ENCODE measurements at places on chromosomes 7 and 10.

DNA sequence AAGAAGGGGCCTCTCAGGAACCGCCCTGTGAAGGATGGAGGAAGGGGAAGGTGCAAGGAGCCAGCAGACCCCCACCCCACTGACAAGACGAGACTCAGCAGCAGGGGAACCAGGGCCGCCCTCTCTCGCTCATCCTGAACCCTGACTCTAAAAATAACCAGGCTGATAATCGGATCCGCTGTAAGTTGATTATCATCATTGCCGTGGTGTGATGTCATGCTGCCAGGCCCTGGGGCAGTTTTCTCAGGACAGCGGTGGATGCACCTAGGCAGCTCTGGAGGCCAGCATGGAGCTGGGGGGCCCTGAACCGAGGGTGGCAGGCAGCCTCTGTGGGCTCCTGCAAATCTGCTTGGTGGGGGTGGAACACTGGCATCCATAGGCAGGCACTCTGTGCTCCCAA lies 7.9 kb downstream of the RET start:
- DNase-seq: no peak

GRCh38 chr10:17004801-17005380 lies 124.7 kb downstream of the CUBN start:
- DNase-seq: no peak

DNA sequence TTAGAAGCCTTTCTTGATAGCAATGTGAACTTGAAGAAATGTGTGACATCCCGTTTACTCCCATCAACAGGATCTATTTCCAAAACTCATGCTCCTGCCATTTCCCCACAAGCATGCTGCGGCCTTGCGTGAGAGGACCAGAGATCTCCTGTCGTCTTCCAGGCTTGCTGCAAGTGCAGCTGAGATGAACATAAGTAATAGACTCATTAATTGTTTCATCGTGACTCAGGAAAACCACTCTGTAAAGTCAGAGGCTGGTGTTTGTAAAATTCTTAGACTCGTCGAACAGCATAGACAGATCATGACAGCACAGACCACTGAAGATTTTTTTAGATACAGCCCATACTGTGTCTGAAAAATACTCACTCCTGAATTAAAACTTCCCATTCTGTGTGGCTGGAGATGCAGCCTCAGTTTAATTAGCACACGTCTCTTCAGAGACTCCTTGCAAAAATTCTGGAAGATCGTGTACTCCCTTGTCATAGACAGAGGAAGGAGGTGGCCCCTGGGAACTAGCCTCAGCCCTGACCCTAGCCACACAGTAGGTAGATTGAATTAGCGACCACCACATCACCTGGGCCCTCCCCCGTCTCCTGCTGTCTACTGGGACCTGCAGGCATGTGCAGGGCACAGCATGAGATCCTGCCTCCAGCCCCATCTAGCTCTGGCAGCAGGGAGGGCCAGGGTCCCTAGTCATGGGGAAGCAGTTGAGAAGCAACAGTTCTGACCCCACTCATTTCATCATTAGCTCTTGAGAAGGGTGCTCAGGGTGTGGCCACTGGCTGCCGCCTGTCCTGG lies 226.0 kb downstream of the CELF2 start:
- DNase-seq: no peak

GRCh38 chr7:85023066-85023712 lies 163.7 kb downstream of the SEMA3D start:
- no peak for DNase-seq

DNA sequence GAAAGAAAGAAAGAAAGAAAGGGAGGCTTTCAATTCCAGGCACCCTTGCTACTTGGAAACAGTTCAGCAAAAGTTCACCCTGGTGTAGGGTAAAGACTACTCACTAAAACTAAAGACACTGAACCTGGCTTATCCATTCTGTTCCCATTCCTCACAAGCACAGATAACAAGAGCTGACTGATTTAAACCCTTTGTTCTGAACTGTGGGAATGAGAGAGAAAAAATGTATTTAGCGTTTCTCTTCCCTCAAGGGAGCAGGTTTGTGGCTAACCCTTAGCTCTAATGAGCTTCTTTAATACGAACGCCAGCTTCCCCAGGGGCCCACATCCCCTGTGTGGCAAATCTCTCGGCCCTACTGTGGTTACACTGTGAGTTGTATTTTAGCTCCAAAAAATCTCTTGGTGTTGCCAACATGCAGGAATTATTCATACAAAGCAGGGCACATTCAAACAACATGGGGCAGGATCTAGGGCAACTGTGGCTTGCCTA lies 23.3 kb downstream of the PRTFDC1 start:
- no peak for DNase-seq

DNA sequence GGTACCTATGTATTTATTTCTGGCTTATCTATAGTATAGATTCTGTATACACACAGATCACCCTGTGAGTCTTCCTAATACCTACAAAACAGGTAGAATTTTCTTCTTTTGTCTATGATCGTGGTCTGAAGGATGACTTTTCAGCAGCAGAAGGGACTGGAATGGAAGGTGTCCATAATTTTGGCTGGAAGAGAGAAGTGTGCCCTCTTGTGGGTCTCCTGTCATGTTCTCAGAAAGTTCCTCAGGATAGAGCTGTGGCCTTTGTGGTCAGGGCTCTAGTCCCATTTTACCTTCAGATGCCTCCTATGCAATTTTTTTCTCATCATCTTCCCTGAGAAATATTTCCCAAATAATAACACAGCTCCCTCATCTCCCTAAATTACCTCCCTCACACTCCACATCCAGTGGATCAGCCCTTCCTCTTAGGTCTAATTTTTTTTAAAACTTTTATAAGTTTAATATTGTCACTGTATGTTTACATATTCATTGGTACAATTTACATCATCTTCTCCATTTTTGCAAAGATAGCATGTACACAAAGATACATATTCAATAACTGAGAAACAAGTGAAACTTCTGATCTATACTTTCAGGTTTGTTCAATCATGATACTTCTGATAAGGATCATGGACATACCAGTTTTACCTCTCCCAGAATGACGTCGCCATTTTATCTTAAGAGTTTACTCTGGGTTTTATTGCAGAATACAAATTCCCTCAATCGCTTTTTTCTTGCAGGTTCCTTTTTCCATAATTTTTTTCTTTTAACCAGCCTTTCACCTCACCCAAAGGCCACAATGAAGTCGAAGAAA lies 112.7 kb downstream of the REEP3 start:
- DNase-seq: no peak

DNA sequence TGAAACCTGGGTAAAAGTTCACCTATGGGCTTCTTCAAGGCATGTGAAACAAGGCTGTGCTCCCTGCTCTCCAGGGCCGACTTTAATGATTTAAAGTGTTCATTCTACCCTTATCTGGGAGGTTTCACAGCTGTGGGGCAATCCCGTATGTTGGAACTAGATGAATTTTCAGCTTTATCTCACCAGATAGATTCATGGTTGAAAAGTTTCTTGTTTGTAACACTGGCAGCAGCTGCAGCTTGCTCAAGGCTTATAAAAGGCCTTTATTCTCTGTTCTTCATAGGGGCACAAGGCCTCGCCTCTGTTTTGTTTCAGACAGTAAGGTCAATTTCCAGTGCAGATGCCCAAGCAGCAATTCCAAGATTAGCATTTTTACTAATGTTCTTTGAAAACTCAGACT lies 70.4 kb upstream of the DNAJB12 start:
- no peak for DNase-seq

- no peak for DNase-seq
These were observed 33.5 kb downstream of the WDR86 start for GRCh38 chr7:151376218-151376902.

- no peak for DNase-seq
These were observed 189.9 kb upstream of the ADO start for GRCh38 chr10:62614389-62615157.

GRCh38 chr7:102873470-102874165 lies 39.2 kb upstream of the LRRC17 start:
- DNase-seq: no peak

DNA sequence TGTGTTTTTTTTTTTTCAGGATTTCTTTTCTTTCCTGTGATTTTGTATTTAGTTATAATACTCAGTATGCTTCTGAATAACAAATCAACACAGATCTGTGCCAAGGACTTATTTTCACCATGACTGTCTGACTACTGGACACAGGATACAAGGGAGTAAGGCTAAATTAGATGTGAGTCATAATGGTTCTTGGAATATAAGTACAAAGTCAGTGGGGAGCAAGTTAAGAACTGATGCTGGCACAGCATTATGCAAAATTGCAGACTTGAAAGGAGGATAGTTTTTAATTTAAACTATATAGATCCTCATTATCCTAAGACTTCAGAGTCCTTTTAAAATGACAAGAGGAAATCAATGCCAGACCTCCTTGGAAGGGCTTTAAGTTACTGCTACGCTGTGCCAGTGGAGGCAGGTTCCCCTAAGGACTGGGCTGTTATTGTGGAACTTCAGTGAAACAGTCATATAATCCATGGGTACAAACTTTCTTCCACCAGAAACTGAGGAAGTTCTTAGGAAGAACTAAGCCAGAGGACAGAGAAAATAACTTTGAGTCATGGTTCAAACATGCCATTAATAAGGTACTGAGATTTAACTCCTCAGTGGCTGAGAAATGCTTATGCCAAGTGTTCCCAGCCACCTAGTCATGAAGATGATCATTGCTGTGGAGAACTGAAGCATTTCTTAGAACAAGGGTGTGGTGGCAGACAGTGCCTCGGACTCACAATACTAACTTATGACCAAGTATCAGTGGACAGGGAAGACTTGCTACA lies 531.2 kb downstream of the HTR7 start:
- DNase-seq: no peak

DNA sequence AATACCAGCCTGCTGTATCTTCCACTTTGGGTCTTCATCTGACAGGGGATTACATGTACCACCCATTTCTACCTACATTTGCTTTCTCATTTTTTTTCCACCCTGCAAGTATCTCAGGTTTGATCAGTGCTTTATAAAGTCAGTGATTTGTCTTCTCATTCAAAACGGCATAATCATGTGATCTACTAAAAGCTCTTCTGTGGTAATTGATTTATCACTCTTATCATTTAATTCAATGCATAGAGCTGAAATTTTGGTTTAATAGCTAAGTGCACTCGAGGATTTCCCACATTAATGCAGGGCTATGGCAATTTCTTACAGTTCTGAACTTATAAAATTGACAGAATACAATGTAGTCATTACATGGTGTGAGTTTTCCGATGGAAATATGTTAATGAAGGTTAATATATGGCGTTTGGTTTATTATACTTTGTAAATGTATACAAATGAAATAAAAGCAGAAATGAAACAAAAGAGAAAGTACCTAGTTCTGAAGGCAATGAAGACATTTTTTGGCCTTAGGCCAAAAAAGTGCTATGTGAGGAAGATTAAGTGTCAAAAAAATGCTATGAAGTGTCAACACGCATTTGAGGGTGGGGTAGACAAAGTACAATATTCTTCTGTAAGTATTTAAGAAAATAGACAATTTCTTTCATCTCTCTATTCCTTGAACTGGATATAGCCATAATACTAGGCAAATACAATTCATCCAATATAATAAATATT lies 457.3 kb downstream of the ETV1 start:
- no peak for DNase-seq

- DNase-seq: no peak
These were observed 73.0 kb upstream of the PPP1R9A start for GRCh38 chr7:94834359-94834758.

DNA sequence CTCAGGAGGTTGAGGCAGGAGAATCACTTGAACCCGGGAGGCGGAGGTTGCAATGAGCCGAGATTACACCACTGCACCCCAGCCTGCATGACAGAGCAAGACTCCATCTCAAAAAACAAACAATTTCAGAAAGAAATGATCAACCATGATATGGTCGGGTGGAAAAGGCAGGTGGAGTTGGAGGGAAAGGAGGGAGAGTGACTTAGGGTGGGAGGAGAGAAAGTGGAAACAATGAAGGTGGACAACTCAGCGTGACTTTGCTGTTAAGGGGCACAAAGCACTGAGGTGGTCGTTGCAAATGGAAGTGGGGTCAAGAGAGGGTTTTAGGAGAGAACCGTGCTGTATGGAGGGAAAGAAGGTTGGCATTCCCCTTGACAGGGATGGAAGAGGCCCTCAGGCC lies 30.0 kb upstream of the FXYD4 start:
- no peak for DNase-seq

- no peak for DNase-seq
These were observed 1.9 kb downstream of the PON1 start for GRCh38 chr7:95322396-95322795.

DNA sequence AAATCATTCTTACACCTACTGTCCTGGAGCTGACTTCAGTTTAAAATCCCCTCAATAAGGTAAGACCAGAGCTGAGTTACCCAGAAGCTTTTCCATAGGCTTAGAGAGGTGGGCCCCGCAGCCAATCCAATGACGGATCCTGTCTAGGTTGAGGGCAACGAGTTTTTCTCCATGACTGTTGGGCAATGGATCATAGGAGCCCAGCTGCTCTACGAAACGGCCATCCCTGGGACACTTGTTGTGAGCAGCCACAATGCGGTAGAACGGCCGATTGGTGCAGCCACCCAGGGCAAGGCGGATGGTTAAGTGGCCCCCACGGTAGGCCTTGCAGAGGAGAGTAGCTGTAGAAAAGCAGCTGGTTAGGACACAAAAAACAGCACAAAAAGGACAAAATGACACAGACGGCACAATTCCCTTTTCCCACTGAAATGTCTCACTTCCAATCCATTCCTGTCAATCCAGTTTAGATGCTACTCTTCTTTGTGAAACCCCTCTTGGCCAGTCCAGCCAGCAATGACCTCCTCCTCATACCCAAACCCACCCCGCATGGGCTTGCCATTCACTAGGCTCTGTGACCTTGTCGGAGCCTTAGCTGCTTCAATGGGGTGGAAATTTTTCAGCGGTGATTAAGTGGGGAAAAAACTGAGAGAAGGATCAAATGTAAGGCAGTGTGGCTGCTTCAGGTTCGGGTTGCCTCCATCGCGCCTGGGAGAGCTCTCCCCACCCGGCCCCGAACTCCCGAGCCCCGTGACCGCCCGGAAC lies 580 bp downstream of the MRPS16 start:
- DNase-seq: no peak

GRCh38 chr7:44150966-44151941 lies 10.1 kb upstream of the MYL7 start:
- no peak for DNase-seq

GRCh38 chr10:18449611-18450026 lies 201.8 kb downstream of the NSUN6 start:
- no peak for DNase-seq

GRCh38 chr7:13508586-13508985 lies 480.9 kb downstream of the ETV1 start:
- no peak for DNase-seq

GRCh38 chr7:105118612-105119600 lies 104.9 kb downstream of the KMT2E start:
- DNase-seq: no peak

- DNase-seq: no peak
These were observed 8.8 kb upstream of the SMKR1 start for GRCh38 chr7:129493555-129493954.

Data from esophagus squamous epithelium (tissue), 5 donors.